ENCODE measurements at places on chromosomes 6 and 20. TPM values are rescaled to one million over a fixed set of nuclear protein-coding genes. Genes with fewer than 3 reads are reported as not detected.

The TFAP2B gene
- total RNA-seq, result not detected

GRCh38 chr6:79042799-79043126, 35.3 kb downstream of the PHIP start:
- H3K4me3 ChIP-seq, result no peak overlapping the region
- H3K27ac ChIP-seq, result no peak overlapping the region
- no peaks in the 10 kb centered on the region for H3K27me3 ChIP-seq
- no peak for DNase-seq
- no peaks in the 10 kb centered on the region for H3K4me1 ChIP-seq

DNA sequence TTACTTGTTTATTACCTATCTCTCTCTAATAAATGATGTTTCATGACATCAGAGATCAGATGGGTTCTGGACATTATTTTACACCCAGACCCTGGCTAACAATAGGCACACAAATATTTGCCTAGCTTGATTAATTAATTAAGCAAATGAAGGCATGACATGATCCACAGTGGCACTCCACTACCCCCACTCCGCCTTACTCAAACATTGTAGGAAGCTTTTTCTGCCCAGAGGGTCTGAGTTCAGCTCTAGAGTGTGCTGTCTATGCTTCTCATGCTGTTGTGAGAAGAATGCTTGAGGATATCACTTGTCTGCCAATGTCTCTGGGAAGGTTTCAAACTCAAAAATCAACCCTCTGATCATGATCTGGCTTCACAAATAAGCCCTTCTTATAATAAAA, 45.0 kb downstream of the TRAM2 start:
- DNase-seq, result no peak
- peaks cover 24% of the 10 kb centered on the region for H3K36me3 ChIP-seq
- H3K27ac ChIP-seq, result peak overlapping the region; percentile 62
- peaks cover 18% of the 10 kb centered on the region for H3K4me1 ChIP-seq
- H3K4me3 ChIP-seq, result no peak overlapping the region

The SLC24A3 gene
- total RNA-seq, result 1.8 TPM

DNA sequence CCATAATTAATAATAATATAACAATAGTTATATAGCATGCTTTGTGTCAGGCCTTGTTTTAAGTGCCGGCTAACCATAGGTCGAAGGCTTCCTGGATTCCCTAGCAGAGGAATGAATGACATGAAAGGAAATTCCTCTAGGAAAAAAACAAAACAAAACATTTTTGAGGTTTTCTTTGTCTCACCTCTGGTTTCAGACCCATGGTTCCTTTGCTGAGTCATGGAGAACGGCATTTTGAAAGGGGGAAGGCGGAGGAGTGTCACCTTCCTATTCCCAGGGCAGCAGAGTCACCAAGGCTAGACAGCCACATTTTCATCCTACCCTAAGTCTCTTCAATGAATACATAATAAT, 25.3 kb upstream of the CCND3 start:
- H3K4me1 ChIP-seq, result no peaks in the 10 kb centered on the region
- H3K27me3 ChIP-seq, result no peaks in the 10 kb centered on the region
- no peak overlapping the region for H3K4me3 ChIP-seq

GRCh38 chr6:105688573-105688972, 285.7 kb upstream of the PREP start:
- no peaks in the 10 kb centered on the region for H3K4me1 ChIP-seq
- H3K27ac ChIP-seq, result no peak overlapping the region
- DNase-seq, result no peak
- H3K27me3 ChIP-seq, result no peaks in the 10 kb centered on the region
- H3K4me3 ChIP-seq, result no peak overlapping the region

GRCh38 chr20:32437391-32438074, 79.4 kb downstream of the ASXL1 start:
- no peak overlapping the region for H3K4me3 ChIP-seq
- H3K4me1 ChIP-seq, result peaks cover 8% of the 10 kb centered on the region
- peaks cover 38% of the 10 kb centered on the region for H3K36me3 ChIP-seq
- no peak for DNase-seq

GRCh38 chr20:8385247-8385646, 253.2 kb downstream of the PLCB1 start:
- no peak overlapping the region for H3K27ac ChIP-seq
- no peak overlapping the region for H3K4me3 ChIP-seq
- no peaks in the 10 kb centered on the region for H3K27me3 ChIP-seq
- H3K4me1 ChIP-seq, result peaks cover 19% of the 10 kb centered on the region

DNA sequence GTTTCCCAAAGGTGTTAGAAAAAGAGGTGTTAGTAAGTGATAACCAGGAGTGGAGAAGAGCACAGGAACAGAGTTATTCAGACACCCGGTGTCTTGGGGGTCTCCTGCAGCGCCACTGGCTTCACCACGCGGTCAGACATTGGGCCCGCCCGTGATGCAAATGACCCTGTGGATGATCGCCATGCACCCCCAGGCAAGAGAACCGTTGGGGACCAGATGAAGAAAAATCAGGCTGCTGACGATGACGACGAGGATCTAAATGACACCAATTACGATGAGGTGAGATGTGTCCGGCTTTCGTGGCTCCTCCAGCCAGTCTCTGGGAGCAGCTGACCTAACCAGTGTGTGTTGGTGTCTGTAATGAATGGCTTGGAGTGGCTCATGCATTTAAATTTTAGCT, 2.0 kb downstream of the PRPF6 start:
- no peak for DNase-seq
- H3K4me3 ChIP-seq, result no peak overlapping the region
- peaks cover 8% of the 10 kb centered on the region for H3K4me1 ChIP-seq
- peaks cover 6% of the 10 kb centered on the region for H3K36me3 ChIP-seq
- H3K27ac ChIP-seq, result no peak overlapping the region
- no peaks in the 10 kb centered on the region for H3K27me3 ChIP-seq

- H3K4me1 ChIP-seq, result no peaks in the 10 kb centered on the region
- H3K4me3 ChIP-seq, result no peak overlapping the region
- peaks cover 6% of the 10 kb centered on the region for H3K27me3 ChIP-seq
- no peak overlapping the region for H3K27ac ChIP-seq
These were observed 36.2 kb downstream of the CD40 start for GRCh38 chr20:46154305-46154704.

- no peak overlapping the region for H3K27ac ChIP-seq
- DNase-seq, result peak; percentile 89
- H3K4me3 ChIP-seq, result no peak overlapping the region
- H3K27me3 ChIP-seq, result no peaks in the 10 kb centered on the region
These were observed 275.0 kb upstream of the FLRT3 start for GRCh38 chr20:14612391-14612790.

DNA sequence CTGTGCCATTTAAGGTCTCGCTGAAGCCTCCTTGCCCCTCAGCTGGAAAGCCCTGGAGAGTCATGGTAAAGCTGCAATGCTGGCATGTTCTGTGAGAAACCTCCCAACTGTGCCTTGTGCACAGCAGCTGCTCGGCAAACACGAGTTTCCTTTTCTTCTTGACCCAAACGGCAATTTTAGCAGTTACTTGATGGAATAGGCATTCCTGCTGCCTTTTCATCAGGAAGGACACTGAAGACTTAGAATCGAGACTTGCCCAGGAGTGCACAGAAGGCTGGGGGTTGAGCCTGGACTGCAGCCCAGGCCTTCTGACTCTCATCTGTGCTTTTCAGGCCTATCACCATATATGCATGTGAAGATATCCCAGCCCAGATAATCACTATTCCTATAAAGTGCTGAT, 28.7 kb upstream of the CLDN20 start:
- H3K27ac ChIP-seq, result no peak overlapping the region
- DNase-seq, result peak; percentile 43
- H3K27me3 ChIP-seq, result no peaks in the 10 kb centered on the region
- H3K4me1 ChIP-seq, result no peaks in the 10 kb centered on the region
- no peaks in the 10 kb centered on the region for H3K36me3 ChIP-seq

GRCh38 chr6:11258260-11259237, 26.1 kb upstream of the NEDD9 start:
- DNase-seq, result no peak
- peaks cover 3% of the 10 kb centered on the region for H3K4me1 ChIP-seq
- no peaks in the 10 kb centered on the region for H3K27me3 ChIP-seq
- H3K4me3 ChIP-seq, result no peak overlapping the region

DNA sequence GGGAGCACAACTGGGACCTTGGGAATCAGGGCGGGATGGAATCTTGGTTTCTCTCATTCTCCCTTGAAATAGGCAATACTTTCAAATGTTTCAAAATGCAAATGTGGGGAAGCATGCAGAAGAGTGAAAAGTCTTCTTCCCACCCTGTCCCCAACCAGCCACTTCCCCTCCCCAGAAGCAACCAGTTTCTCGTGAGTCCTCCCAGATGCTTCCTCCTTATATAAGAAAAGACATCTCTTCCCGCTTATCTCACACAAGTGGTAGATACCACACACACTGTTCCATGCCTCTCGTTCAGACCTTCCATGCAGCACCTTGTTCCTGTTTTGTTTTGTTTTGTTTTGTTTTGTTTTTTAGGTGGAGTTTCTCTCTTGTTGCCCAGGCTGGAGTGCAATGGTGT, 25.1 kb downstream of the HCK start:
- H3K4me3 ChIP-seq, result no peak overlapping the region
- DNase-seq, result no peak
- H3K4me1 ChIP-seq, result no peaks in the 10 kb centered on the region
- H3K27me3 ChIP-seq, result peaks cover 9% of the 10 kb centered on the region
- no peak overlapping the region for H3K27ac ChIP-seq

The KCNG1 gene
- total RNA-seq, result 26.5 TPM

GRCh38 chr6:151357758-151358436, 33.5 kb downstream of the ZBTB2 start:
- no peak overlapping the region for H3K4me3 ChIP-seq
- no peaks in the 10 kb centered on the region for H3K27me3 ChIP-seq
- H3K36me3 ChIP-seq, result peaks cover 1% of the 10 kb centered on the region
- no peak for DNase-seq

DNA sequence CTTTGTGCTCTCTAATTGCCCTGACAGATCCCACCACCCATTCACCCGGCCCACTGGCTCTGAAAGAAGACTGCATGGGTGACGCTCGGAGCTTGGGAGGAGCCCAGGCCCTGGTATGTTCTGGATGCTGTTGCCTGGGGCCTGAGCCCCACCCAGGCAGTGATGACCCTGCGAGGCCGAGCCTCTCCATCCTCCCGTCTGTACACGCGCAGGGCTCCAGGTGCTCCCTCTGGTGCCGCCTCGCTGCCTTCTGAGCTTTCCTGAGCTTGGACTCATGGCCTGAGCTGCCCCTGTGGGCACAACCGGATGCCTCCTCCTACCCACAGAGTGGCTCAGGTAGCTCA, 61.2 kb downstream of the STK35 start:
- no peak overlapping the region for H3K27ac ChIP-seq
- DNase-seq, result no peak
- no peaks in the 10 kb centered on the region for H3K27me3 ChIP-seq
- H3K4me1 ChIP-seq, result no peaks in the 10 kb centered on the region
- H3K36me3 ChIP-seq, result no peaks in the 10 kb centered on the region

- no peak overlapping the region for H3K4me3 ChIP-seq
- H3K27me3 ChIP-seq, result no peaks in the 10 kb centered on the region
- no peak overlapping the region for H3K27ac ChIP-seq
- no peak for DNase-seq
- H3K4me1 ChIP-seq, result no peaks in the 10 kb centered on the region
These were observed 72.8 kb upstream of the PAX1 start for GRCh38 chr20:21632735-21633053.

DNA sequence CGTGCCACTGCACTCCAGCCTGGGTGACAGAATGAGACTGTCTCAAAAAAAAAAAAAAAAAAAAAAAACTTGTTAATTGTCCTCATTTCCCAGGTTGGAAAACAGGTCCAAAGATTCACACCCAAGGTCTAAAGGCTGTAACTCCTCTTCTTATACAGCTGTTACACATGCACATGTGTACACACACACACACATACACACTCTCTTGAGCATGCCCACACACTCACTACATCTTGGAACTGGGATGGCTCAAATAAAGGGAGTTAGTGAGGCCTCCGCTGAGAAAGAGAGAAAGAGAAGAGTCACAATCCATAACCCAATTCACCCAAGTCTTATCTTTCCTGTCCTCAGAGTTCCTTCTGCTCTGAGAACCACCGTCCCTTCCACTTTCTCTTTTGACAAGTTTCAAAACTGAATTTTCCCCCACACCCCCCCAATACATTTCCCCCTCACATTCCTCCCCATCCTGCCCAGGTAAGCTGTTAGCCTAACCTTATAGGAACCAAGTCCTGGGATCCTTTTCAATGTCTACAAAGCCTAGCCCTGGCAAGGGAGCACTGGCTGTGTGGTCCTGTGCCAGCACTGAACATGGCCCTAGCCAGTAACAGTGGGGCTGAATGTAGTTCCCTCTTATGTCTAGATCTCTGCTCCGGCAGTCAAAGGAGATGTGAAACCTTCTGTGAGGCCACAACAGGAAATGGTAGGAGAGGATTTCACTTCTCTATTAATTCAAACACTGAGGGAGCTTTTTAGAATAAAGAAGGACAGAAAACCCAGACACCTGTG, 3.2 kb upstream of the HLA-DMB start:
- no peak overlapping the region for H3K27ac ChIP-seq
- no peaks in the 10 kb centered on the region for H3K27me3 ChIP-seq
- H3K36me3 ChIP-seq, result no peaks in the 10 kb centered on the region
- no peak for DNase-seq
- peaks cover 4% of the 10 kb centered on the region for H3K4me1 ChIP-seq
- H3K4me3 ChIP-seq, result no peak overlapping the region

The COL12A1 gene
- 1,023 TPM for total RNA-seq

The RBM24 gene
- total RNA-seq, result 2.5 TPM

DNA sequence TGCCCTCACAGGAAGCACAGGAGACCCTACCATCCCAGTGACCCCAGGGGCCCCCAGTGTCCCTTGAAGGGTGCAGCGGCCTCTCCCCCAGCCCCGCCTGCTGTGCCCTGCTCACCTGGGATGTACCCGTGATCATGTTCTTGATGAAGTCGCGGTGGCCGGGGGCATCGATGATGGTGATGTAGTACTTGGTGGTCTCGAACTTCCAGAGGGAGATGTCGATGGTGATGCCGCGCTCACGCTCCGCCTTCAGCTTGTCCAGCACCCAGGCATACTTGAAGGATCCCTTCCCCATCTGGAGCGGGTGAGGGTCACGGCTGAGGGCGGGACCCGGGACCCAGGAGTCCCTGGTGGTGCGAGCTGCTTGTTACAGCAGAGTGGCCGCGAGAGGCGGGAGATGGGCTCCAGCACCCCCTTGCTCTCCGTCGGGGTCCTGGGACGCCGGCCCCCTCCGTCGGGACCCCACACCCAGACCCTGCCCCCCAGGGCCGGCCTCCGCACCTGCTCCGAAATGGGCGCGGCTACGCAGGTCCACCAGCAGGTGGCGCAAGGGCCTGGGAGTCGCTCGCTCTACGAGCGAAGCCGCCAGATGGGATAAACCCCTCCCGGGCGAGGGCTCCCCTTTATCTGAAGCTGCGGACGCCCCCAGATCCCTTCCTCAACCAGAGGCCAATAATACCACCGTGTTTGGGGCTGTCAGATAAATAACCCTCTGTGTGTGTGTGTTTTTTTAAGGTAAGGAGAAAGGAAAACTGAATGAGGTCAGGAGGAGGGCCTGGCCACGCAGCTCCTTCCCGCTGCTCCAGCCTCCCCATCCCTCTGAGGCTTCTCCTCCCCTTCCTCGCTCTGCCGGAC, 2.9 kb downstream of the EEF1A2 start:
- peaks cover 5% of the 10 kb centered on the region for H3K27me3 ChIP-seq
- no peak overlapping the region for H3K4me3 ChIP-seq
- H3K36me3 ChIP-seq, result no peaks in the 10 kb centered on the region
- peak; percentile 43 for DNase-seq
- H3K4me1 ChIP-seq, result no peaks in the 10 kb centered on the region
- H3K27ac ChIP-seq, result no peak overlapping the region

The MDFI gene
- total RNA-seq, result 3.3 TPM

GRCh38 chr6:28107506-28107905, 16.9 kb upstream of the ZSCAN16 start:
- H3K27ac ChIP-seq, result no peak overlapping the region
- no peak for DNase-seq
- H3K4me3 ChIP-seq, result no peak overlapping the region
- H3K36me3 ChIP-seq, result no peaks in the 10 kb centered on the region
- no peaks in the 10 kb centered on the region for H3K4me1 ChIP-seq
- H3K27me3 ChIP-seq, result no peaks in the 10 kb centered on the region

The PTPN1 gene
- total RNA-seq, result 20.0 TPM
